ENCODE measurements at places on chromosomes 11 and 22. TPM values are rescaled to one million over a fixed set of nuclear protein-coding genes. Genes with fewer than 3 reads are reported as not detected.

DNA sequence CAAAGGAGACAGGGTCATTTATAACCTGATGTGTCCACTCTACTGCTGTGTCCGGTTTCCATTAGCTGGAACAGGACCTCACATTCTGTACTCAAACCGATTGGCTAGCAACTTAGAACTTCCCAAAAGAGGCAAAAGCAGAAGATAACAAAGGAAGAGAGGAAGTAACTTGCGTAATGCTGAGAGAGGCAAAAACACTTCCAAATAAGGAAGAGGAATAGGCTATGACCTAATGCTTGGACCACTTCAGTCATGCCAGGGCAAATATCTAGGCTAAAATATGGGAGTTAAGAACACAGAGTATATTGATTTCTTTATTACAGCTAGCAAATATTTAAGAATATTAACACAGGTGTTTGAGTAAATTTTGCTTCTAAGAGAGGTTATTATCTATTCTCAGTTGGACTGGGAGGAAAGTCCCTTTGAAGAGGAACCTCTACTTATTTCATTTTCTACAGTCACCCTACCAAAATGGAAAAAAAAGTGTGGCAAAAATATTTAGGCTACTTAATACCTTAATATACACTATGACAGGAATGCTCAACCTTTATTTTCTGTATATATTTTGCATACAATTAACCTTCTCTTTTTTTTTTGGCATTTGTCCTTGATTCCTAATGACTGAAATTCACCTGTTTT, 499.8 kb upstream of the CHORDC1 start:
- H3K4me1 ChIP-seq = peaks cover 6% of the 10 kb centered on the region
- no peak overlapping the region for H3K27ac ChIP-seq
- H3K27me3 ChIP-seq = no peaks in the 10 kb centered on the region
- H3K4me3 ChIP-seq = no peak overlapping the region

GRCh38 chr11:61082931-61083531, 19.3 kb upstream of the CD5 start:
- no peak for DNase-seq
- H3K27me3 ChIP-seq = no peaks in the 10 kb centered on the region
- no peaks in the 10 kb centered on the region for H3K4me1 ChIP-seq

DNA sequence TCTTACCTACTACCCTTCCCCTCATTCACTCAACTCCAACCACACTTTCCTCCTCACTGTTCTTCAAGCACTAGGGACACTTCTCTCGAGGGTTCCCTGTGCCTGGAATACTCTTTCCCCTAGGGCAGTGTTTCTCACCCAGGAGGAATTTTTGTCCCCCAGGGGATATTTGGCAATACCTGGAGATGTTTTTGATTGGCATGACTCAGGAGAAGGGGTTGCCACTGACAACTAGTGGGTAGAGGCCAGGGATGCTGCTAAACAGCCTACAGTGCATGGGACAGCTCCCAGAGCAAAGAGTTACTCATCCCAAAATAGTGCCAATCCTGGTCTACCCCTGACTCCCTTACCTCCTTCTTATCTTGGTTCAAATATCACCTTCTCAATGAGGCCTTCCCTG, 40.0 kb downstream of the BTG4 start:
- H3K27me3 ChIP-seq = no peaks in the 10 kb centered on the region
- H3K4me3 ChIP-seq = no peak overlapping the region
- peak; percentile 34 for DNase-seq
- H3K27ac ChIP-seq = no peak overlapping the region
- H3K4me1 ChIP-seq = no peaks in the 10 kb centered on the region

DNA sequence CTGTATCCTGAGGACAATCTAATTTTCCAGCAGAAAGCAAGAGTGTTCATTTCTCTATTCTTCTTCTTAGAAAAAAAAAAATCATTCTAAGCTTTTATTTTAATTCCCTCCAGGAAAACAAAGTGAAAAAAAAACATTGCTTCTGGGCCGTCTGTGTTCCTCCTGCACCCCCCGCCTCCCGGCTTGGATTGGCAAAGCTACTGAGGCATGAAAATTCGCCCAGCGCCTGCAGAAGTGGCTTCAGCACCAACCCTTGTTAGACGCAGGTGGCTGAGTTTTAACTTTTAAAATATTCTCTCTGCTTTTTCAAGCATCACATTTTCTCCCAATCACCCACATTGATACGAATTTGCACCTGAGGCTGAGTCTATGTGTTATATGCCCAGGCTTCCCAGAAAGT, 401.6 kb downstream of the BRD1 start:
- no peaks in the 10 kb centered on the region for H3K4me1 ChIP-seq
- DNase-seq = no peak
- no peaks in the 10 kb centered on the region for H3K27me3 ChIP-seq
- no peak overlapping the region for H3K4me3 ChIP-seq
- no peak overlapping the region for H3K27ac ChIP-seq

GRCh38 chr22:35023692-35024363, 42.1 kb upstream of the ISX start:
- H3K27me3 ChIP-seq = no peaks in the 10 kb centered on the region
- no peak for DNase-seq
- no peaks in the 10 kb centered on the region for H3K4me1 ChIP-seq
- H3K27ac ChIP-seq = no peak overlapping the region
- H3K36me3 ChIP-seq = peaks cover 4% of the 10 kb centered on the region

GRCh38 chr11:68998390-68998911, 14.6 kb downstream of the MRGPRF start:
- H3K27ac ChIP-seq = no peak overlapping the region
- H3K4me3 ChIP-seq = no peak overlapping the region
- H3K4me1 ChIP-seq = no peaks in the 10 kb centered on the region
- H3K27me3 ChIP-seq = peaks cover 6% of the 10 kb centered on the region

DNA sequence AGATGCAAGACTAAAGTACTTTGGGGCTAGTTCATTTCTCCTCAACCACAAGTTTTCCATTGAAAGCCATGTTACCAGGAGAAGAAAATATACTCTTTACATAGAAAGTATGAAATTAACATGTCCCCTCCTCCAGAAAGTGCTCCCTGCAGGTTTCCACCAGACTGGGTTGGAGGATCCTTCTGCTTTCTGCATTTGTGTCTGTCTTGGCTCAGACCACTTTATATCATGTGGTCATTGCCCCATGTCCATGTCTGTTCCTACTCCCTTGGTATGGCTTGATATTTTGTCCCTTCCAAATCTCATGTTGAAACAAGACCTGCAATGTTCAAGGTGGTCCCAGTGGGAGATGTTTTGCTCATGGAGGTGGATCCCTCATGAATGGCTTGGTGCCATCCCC, 28.4 kb upstream of the ACER3 start:
- H3K27ac ChIP-seq = no peak overlapping the region
- no peak for DNase-seq
- no peaks in the 10 kb centered on the region for H3K36me3 ChIP-seq
- no peaks in the 10 kb centered on the region for H3K27me3 ChIP-seq

- H3K36me3 ChIP-seq = no peaks in the 10 kb centered on the region
- no peak overlapping the region for H3K27ac ChIP-seq
- H3K4me3 ChIP-seq = no peak overlapping the region
- H3K27me3 ChIP-seq = peaks cover 32% of the 10 kb centered on the region
- H3K4me1 ChIP-seq = no peaks in the 10 kb centered on the region
Observed at GRCh38 chr11:120932305-120932915, 91.5 kb upstream of the TBCEL start.

DNA sequence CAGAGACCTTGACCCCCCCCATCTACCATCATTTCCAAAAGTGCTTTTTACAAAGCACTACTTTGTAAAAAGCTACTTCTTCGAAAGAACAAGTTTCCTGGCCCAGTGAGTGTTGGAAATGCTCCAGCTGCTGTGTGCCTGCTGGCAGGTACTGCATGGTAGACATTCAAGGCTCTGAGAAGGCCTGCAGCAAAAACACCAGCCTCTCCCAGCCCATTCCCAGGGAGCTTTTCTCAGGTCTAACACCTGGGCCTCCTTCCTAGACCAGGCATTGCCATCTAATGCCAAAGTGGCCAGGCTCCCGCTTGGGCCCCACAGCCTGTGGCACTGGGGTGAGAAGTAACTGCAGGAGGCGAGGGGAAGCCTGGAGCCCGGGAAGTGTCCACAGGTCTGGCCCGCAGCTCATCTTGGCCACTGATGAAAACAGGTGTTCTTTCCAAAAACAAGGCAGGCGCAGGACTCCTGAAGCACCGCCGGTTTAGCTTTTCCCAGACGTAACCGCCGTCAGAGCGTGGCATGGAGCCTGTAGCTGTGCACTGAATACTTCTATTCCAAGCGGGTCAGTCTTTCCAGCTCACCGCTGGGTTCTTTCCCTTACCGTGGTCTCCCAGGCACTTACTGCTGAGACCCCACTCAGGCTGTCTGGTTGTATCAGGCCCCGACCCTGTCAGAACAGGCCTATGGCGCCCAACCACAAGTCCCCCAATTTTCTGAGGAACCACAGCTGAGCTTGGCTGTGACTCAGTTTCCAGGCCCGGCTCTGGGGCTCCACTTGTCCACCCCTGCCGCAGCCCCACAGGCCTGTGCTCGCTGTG, 1.2 kb upstream of the TCIRG1 start:
- DNase-seq = no peak
- no peaks in the 10 kb centered on the region for H3K27me3 ChIP-seq
- H3K27ac ChIP-seq = no peak overlapping the region
- H3K36me3 ChIP-seq = peaks cover 13% of the 10 kb centered on the region

- no peaks in the 10 kb centered on the region for H3K4me1 ChIP-seq
- no peak for DNase-seq
- H3K4me3 ChIP-seq = no peak overlapping the region
- H3K27ac ChIP-seq = no peak overlapping the region
- H3K27me3 ChIP-seq = no peaks in the 10 kb centered on the region
Observed at GRCh38 chr22:49588739-49589138, 238.9 kb downstream of the BRD1 start.

GRCh38 chr11:71325418-71326327, 73.3 kb upstream of the SHANK2 start:
- no peaks in the 10 kb centered on the region for H3K36me3 ChIP-seq
- no peaks in the 10 kb centered on the region for H3K27me3 ChIP-seq
- no peak overlapping the region for H3K27ac ChIP-seq
- H3K4me3 ChIP-seq = no peak overlapping the region
- H3K4me1 ChIP-seq = no peaks in the 10 kb centered on the region

DNA sequence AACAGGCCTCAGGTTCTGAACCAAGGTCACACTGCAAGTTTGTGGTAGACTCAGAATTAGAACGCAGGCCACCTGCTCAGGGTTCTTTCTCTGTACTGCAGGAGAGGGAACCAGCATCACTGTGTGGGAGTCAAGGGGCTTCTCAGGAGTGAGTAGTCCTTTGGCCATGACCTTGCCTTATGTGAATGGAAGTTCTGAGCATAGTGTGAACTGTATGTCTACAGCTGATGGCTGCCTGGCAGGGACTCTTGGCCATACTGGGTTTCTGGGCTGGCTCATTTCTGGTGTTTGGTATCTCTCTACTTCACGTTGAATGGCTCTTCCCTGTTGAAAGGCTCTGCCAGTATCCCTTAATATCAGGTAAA, 40.1 kb upstream of the TUB start:
- H3K36me3 ChIP-seq = peaks cover 6% of the 10 kb centered on the region
- H3K4me3 ChIP-seq = no peak overlapping the region
- H3K27me3 ChIP-seq = peaks cover 53% of the 10 kb centered on the region
- H3K27ac ChIP-seq = no peak overlapping the region
- no peak for DNase-seq

- H3K4me1 ChIP-seq = peaks cover 6% of the 10 kb centered on the region
- no peak overlapping the region for H3K4me3 ChIP-seq
- no peaks in the 10 kb centered on the region for H3K36me3 ChIP-seq
- no peak for DNase-seq
- no peaks in the 10 kb centered on the region for H3K27me3 ChIP-seq
Observed at GRCh38 chr11:13228572-13228971, 49.0 kb upstream of the BMAL1 start.

DNA sequence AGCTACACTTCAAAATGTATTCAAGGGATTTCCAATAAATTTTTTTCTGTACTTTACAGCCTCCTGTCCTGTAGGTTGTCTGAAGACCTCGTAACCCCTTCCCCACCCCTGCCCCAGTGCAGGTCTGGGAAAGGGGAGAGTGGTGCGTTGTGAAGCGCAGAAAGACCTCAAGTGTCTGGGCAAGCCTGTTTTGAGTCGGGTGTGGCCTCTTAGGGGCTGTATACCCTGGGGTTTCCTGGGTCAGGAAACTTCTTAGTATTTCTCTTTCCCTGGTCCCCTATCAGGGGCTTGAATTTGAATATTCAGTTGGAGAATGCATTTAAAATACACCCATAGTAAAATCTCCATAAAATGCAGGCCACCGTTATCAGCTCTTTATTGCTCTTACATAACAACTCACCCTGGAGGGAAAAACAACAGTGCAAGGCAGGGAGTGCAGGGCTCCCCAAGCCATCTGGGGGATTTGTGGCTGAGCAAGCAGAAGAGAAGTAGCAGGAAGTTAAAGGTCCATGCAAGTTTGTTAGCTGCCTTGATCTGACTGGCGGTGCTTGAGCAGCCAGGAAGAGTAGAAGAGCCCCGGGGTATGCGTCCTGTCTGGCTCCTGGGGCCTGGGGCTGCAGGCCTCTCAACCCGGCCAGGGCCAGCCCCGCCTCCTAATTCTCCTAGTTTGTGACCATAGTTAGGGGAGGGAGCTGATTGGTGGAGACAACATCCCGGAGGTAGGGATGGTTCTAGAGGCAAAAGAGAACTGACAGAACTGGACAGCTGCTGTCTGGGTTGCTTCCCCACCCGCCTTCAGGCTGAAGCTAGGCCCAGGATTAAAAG, 25.7 kb downstream of the ARHGAP1 start:
- peak overlapping the region; percentile 97 for H3K27ac ChIP-seq
- H3K36me3 ChIP-seq = peaks cover 76% of the 10 kb centered on the region
- no peak overlapping the region for H3K4me3 ChIP-seq
- H3K27me3 ChIP-seq = no peaks in the 10 kb centered on the region
- DNase-seq = no peak

DNA sequence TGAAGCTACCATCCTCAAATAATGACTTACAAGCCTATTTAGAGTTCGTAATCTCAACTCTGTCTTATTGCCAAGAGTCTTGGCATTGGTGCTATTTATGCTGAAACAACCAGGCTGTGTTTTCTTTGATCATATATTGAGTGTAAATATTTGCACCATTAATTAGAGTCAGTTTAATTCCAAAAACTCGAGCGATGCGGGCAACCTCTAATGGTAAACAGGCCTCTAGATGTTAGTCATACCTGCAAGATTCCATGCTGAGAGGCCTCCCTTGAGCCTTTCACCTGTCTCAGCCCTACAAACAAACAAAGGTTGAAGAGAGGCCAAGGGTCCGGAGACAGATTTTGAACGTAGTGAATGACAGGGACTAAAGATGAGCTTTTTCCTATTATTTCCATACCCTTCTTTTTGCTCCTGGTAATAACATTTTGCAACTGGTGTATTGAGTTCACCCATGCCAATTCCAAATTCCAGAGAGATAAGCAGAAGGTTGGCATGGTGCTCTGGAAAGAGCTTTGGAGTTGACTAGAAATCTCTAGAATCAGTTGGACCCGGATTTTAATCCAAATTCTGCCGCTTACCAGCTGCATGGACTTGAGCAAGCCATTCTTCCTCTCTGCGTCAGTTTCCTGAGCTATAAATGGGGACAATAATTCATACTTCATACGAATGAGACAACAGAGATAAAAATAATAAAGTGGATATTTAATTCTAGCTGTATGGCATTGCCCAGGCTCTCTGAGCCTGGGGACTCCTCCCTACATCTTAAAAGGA, 99.1 kb upstream of the ANO1 start:
- peaks cover 6% of the 10 kb centered on the region for H3K27me3 ChIP-seq
- H3K27ac ChIP-seq = no peak overlapping the region
- no peaks in the 10 kb centered on the region for H3K4me1 ChIP-seq
- no peaks in the 10 kb centered on the region for H3K36me3 ChIP-seq
- no peak overlapping the region for H3K4me3 ChIP-seq

Gene OR8D4
- not detected for total RNA-seq

Gene HMGXB4
- total RNA-seq = 30.2 TPM

Gene SLC5A4
- not detected for total RNA-seq

Measured in MCF 10A (cell line).